NCI-H510A treated with DMSO at 0.1 percent for 48 hours (cell line): ENCODE measurements at places on chromosomes 6 and 20.
A peak's percentile ranks its signal among the peaks of the same experiment; 100 is the strongest.

DNA sequence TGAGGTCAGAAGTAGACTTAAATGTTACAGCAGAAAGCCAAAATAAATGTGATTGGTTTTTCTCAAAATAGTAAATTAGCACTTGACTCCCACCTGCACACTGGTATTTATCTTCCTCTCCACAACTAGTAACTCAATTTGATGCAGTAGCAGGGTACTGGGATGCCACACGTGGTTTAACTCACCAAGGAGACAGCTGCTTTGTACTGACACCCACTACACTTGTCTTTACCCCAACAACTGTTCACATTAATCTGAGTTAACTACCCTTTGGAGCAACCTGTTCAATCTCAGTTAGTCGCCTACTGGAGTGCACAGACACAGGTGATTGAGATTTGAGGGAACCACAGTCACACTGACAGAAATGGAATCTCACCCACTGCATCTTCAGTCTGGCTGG lies 242.1 kb downstream of the PRKN start:
- DNase-seq = no peak

DNA sequence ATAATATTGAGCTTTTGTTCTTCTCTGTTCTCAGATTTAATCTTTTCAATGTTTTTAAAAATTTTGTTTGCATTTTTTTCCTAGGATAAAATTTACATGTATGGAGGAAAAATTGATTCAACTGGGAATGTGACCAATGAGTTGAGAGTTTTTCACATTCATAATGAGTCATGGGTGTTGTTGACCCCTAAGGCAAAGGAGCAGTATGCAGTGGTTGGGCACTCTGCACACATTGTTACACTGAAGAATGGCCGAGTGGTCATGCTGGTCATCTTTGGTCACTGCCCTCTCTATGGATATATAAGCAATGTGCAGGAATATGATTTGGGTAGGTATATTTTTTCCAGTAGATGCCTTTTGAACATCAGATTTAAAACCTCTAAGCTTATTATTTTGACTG lies 89.8 kb downstream of the ATRN start:
- DNase-seq = no peak

GRCh38 chr20:11378252-11378651 lies 539.4 kb upstream of the BTBD3 start:
- no peak for DNase-seq

GRCh38 chr20:63425846-63426485 lies 46.5 kb downstream of the KCNQ2 start:
- no peak for DNase-seq

GRCh38 chr20:56428881-56429280 lies 16.8 kb downstream of the CASS4 start:
- DNase-seq = no peak

DNA sequence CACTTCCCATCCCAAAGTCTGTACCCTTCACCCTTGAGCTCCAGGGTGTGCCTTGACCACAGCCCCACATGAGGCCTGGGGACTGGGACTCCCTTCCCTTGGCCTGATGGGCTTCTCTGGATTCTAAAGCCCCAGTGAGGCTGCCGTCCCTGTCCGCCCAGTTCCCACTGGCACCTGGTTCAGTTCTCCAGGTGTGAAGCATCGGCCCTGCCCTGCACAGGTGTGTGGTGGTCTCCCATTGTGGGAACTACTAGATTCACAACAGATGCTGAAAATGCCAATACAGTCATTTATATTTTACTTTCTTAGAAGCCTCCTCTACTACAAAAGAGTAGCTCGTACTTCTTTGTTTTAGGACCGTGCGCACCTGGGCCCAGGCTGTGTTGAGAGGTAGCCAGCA lies 72.8 kb downstream of the TTLL2 start:
- no peak for DNase-seq

DNA sequence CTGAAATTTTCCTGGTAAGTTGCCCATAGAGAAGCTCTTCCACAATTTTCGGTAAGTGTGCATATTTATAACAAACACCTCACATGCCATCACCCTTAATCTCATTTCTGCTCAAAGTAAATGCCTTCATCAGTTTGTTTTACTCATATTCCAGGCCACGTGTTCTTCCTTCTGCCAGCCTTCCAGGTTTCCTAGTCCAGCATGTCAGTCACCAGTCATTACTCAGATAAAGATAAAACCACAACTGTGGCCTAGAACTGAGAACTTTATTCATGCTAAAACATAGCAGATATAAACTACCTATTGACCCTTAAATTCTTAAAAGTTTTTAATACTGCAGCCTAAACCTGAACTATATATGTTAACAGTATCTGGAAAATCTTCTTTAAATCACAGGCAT lies 149.5 kb upstream of the SLC22A16 start:
- DNase-seq = no peak

GRCh38 chr20:47785311-47785853 lies at the start of gene SULF2:
Gene SULF2 (minus strand): TSS chr20:47785481. CDS start chr20:47757363, 28,118 bp downstream.
- DNase-seq = no peak

DNA sequence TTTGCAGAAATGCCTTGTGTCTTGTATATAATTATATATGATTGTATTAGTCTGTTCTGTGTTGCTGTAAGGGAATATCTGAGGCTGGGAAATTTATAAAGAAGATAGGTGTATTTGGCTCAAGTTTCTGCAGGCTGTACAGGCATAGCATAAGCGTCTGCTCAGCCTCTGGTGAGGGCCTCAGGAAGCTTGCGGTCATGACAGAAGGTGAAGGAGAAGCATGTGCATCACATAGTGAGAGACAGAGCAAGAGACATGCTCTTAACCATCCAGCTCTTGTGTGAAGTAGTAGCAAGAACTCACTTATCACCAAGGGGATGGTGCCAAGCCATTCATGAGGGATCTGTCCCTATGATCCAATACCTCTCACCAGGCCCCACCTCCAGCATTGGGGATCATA lies 6.5 kb downstream of the DCBLD1 start:
- no peak for DNase-seq

DNA sequence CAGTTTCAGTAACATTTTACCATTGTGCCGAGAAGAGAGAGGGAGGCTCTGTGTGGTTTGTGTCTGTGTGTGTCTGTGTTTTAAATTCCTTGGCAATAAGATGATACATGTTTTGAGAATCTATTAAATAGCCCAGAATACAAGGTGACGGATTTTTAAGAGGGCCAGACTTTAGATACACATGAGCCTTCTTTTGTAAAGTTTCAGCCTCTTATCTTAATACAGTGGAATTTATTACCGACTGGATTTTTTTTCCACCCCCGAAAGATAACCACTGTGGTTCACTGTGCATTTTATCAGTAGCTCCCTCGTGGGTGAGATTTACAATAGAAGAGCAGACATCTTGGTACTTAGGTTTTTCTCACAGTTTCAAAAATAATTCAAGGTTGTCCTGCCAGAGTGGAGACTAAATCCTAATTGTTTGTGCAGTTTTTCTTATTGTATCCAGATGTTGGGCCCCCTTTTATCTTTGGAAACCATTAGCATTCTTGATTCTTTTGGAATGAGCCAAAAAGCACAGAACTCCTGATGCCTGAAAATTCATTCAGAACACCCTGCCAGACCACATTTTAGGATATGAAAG lies 49.9 kb downstream of the STK4 start:
- DNase-seq = no peak

- DNase-seq = no peak
Measured at GRCh38 chr6:101783287-101783686, 389.8 kb downstream of the GRIK2 start.

DNA sequence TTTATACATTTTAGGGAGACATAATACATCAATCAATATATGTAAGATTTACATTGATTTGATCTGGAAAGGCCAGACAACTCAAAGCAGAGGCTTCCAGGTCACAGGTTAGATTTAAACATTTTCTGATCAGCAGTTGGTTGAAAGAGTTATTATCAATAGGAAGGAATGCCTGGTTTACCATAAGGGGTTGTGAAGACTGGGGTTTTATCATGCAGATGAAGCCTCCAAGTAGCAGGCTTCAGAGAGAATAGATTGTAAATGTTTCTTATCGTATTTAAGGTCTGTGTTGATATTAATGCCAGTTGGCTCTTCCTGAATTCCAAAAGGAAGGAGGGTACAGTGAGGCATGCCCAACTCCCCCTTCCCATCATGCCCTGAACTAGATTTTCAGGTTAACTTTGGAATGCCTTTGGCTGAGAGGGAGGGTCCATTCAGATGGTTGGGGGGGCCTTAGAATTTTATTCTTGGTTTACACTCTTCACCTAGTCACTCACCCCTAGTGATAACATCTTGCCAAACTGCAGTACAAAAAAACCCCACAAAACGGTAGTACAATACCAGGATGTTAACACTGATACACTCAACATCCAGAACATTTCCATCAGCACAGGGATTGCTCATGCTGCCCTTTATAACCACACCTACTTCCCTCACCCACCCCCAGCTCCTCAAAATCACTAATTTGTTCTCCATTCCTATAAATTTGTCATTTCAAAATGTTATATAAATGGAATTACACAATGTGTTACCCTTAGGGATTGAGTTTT lies 259.6 kb upstream of the PLN start:
- no peak for DNase-seq

DNA sequence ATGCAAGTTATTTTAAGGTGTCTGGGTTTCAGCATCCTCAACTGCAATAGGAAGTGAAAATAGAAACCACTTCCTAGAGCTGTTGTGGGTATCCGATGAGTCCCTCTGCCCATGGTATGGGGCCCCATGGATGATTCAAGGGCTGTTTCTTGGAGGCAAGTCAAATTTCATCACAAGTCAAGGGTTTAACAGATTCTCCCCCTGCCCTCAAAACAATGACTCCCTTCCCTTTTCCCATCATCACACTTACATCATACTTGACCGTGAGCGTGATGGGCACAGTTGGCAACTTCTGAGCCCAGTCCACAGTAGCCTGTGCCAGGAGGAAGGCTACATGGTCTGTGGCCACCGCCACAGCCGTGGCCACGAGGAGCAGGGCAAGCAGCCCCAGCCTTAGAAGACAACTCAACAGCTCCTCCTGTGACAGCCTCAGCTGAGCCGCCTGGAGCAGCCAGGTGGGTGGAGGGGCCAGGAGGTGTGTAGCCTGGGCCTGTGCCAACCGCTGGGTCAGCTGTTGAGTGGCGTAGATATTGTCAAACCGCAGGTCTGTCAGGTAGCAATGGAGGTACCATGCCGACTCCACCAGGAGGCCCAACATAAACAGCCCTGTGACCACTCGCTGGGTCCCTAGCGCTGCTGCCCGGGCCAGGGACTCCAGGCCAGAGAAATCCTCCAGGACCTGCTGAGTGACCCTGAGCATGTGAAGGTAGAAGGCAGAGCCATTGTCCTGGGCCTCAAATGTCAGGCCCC lies 5.2 kb downstream of the OCSTAMP start:
- DNase-seq = no peak

- DNase-seq = peak; percentile 0
Measured at GRCh38 chr6:162056745-162057144, 670.8 kb downstream of the PRKN start.

GRCh38 chr20:24102749-24103333 lies 114.3 kb upstream of the GGTLC1 start:
- DNase-seq = no peak

DNA sequence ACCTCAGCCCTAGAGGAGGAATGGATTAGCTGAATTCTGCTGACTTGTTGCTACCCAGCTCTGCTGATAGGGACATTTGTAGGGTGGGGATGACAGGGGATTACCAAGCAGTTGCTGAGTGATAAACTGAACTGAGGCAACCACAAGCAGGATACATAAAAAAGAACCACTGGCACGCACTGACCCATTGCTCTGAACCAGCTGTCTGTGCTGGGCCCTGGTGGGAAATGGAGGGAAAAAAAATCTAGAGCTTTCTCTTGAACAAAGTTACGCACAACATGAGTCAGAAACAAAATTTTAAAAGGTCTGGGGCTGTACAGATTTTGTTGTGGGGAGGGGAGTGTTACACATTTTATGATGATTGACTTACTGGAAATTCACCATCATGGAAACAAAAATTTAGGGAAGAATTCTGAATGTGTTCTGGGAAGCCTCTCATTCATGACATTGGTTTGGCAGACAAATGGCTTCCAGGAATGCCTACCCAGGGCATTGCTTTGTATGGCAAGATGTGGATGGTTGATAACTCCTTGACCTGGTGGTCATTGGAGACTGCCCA lies 37.7 kb downstream of the FOXO3 start:
- no peak for DNase-seq
